ENCODE measurements at places on chromosomes 2 and 18. TPM values are rescaled to one million over a fixed set of nuclear protein-coding genes. Genes with fewer than 3 reads are reported as not detected.

GRCh38 chr2:223669453-223670225 is 67.5 kb upstream of the SCG2 start:
- DNase-seq = no peak

- no peak for DNase-seq
Observed at GRCh38 chr2:77147153-77147552, 375.0 kb downstream of the LRRTM4 start.

- DNase-seq = peak; percentile 32
Observed at GRCh38 chr2:96103761-96104486, 12.4 kb downstream of the ADRA2B start.

DNA sequence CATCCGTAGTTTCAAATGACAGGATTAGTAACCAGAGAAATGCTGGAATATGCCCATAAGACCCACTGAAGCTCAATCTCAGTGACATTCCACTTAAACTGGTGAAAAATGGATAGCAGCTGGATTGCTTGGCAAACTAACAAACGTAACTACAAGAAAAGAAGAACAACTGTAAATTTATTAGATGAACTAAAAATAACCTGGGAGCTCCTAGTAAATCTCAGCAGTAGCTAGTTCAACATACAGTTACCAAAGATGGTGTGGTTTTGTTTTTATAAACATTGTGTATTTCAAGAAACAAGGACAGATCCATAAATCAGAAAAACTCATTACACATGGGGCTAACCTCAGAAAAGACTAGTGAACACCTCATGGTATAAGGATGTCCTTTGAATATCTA is 531.9 kb downstream of the XIRP2 start:
- no peak for DNase-seq

GRCh38 chr2:26769089-26769761 is 5.1 kb downstream of the SLC35F6 start:
- DNase-seq = peak; percentile 94

DNA sequence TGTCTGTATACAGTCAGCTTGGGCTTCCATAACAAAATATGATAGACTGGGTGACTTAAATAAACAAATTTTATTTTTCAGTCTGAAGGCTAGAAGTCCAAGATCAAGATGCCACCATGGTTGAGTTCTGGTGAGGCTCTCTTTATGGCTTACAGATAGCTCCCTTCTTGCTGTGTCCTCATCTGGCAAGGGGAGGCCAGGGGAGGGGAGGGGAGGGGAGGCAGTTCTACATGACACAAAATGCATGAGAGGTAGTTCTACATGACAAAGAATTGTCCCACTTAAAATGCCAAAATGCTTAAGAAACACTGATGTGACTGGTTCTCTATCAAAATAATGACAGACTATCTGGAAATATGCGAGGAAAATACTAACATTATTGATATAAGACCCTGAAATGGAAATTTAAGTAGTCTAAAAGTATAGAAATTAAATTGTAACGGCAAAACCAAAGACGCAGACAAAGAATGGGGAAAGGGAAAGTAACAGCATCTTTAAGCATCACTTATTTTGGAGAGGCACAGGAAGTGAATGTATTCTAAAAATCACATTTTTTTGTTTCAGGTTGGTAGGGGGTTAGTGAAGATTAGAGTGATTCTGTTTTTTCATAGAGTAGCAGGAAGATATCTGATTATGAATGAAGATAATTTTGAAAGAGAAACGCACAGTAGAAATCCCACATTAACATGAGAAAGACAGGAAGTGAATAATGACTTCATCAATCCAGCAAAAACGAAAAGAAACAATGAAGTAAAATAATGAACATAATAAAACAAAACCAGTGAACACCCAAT is 131.4 kb downstream of the STRN start:
- no peak for DNase-seq

DNA sequence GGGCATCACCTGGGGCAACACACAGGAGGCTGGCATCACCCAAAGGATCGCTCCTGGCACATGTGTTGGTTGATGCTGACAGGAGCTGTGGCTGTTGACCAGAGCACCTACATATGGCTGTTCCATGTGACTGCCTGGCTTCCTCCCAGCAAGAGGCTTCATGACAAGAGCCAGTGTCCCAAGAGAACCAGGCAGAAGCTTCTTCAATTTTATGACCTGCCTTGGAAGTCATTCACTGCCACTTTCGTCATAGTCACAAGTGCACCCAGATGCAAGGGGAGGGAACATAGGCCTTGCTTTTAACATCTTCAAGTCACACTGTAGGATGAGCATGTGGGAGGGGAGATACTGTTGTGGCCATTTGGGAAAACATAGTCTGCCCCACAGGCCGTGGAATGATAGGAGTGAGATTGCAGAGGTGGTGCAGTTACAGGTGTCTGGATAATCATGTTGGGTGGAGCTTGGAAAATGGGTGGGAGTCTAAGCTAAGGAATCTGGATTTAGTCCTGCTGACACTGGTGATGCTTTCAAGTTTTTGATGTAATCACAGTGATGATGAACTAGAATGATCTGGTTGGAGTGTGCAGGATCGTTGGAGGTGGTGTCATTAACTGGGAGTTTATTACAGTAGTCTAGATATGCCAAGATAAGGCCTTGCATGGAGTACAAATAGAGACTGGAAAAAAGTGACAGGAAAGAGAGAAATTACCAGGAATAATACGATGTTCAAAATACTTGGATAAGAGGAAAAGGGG is 107.0 kb downstream of the RAPGEF4 start:
- no peak for DNase-seq

DNA sequence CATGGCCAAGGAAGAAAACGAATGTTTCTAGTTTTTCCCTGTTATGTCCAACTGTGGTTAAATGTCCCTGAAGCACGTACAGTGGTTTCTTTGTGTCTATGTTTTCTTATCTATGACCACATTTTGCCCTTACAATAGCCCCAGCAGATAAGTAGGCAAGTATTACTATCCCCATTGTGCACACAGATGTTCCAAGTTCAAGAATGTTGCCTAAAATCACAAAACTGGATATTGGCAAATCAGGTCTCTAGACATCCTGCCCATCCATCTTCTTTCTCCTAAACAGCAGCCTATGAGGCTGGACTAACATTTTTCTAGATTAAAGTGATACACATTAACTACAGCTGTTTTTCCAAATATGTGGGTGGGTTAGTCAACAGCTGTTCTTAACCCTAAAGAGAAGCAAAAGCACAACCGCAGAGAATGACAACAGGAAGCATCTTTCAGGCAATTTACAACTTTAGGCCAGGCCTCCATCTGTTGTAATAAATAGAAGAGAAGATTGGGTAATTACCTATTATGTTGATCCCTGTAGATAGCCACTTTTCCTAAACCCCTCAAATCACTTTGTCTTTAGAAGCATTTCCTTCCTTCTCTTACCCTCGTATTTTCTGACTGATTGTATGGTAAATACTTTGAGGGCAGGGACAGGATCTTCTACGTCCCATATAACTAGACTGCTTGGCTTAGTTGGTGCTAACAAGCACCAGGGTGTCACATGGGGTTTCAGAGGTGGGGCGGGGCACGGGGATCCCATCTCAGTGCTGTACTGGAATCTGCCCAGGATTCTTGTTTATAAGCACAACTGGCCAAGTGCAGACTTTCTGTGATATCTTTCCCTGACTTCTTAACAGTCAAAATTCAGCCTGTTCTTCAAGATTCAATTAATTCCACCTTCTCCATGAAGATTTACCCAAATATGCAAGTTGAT is 132.1 kb upstream of the SETBP1 start:
- DNase-seq = no peak

The HOXD3 gene
- total RNA-seq = 0.56 TPM

The OR6B2 gene
- not detected for total RNA-seq

The GALNT13 gene
- 0.49 TPM for total RNA-seq

The NCOA1 gene
- 41.1 TPM for total RNA-seq

The DSG2 gene
- total RNA-seq = 11.0 TPM

Measured in lower leg skin (tissue), 4 donors.